ENCODE measurements at places on chromosomes 6 and 20. TPM values are rescaled to one million over a fixed set of nuclear protein-coding genes. Genes with fewer than 3 reads are reported as not detected.

Gene RSPO3
- 4.9 TPM for polyA plus RNA-seq

Gene BICRAL
- polyA plus RNA-seq: 3.1 TPM

Gene RBPJL
- 10.4 TPM for polyA plus RNA-seq

Gene BIRC7
- not detected for polyA plus RNA-seq

GRCh38 chr6:54907355-54907754 lies 60.8 kb downstream of the FAM83B start:
- DNase-seq: no peak

GRCh38 chr6:5174244-5174643 lies 86.5 kb downstream of the LYRM4 start:
- DNase-seq: peak; percentile 75

DNA sequence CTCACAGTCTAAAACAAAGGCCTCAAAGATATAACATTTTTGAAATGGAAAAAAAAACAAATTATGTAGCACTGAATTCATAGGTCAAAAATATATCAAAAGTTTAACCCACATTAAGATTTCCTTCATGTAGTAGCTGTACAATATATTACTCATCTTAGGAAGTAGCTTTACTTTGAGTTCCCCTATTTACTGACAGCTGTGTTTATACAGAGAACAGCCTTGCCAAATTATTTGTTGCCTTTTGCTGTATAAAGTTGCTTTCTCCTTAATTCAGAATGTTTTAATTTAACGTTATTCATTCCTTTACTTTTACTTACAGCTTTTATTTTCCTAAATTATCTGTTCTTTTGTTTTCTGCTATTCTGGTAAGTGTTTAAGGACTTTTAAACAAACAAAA lies 181.0 kb downstream of the COL12A1 start:
- no peak for DNase-seq

GRCh38 chr6:109096208-109096607 lies 901 bp downstream of the CEP57L1 start:
- DNase-seq: no peak

DNA sequence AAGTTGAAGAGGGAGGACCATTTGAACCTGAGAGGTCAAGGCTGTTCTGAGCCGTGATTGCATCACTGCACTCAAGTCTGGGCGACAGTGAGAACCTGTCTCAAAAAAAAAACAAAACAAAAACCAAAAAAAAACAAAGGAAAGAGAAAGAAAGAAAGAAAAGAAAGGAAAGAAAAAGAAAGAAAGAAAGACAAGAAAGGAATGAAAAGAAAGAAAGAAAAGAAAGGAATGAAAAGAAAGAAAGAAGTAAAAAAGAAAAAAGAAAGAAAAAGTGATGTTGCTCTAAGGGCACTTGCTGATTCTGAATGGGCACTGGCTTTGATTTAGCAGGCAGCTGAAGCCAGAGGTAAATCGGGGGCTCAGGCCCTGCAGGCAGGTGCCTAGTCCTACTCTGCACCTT lies 161.0 kb downstream of the MCHR2 start:
- DNase-seq: no peak

GRCh38 chr6:47086051-47086770 lies 44.1 kb upstream of the ADGRF1 start:
- DNase-seq: no peak

- no peak for DNase-seq
Measured at GRCh38 chr20:62133864-62134263, 9.3 kb downstream of the PSMA7 start.

- no peak for DNase-seq
Measured at GRCh38 chr6:113626475-113626874, 230.7 kb upstream of the MARCKS start.

DNA sequence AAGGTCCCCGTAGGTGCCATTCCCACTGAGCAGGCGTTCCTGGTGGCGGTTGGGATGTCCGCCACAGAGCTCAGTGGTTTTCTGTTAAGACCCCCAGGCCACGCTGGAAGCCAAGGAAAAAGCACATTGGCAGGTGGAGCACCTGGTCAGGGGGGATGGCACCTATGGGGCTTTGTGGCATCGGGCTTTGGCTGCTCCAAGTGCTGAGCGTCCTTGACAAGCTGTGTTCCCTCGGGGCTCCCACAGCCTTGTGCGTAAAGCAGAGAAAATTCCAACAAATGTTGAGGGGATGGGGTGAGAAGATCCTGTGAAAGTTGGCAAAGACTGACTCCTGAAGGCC lies 135.4 kb downstream of the JPH2 start:
- DNase-seq: peak; percentile 7

DNA sequence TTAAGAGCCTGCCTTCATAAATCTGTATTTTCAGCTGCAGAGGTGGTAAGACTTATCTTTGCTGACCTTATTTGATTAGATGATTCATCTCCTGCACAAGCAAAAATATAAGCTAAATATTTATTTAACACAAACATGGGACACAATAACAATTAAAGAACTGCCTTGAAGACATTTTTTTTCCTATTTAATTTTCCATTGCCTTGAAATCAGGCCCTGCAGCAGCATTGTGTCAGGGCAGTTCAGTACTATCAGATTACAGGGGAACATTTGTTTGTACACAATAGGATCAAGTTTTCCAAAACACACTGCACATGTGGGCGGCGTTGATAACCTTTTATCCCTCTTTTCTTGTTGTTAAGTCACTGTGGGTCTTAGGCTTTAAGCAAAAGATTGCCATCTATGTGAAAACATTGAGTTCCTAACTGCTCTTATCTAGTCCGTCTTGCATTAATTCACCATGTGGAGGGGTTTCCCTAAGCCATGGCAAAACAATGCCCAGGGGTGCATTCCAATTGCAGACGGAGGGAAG lies 7.4 kb downstream of the ADGRF5 start:
- no peak for DNase-seq

DNA sequence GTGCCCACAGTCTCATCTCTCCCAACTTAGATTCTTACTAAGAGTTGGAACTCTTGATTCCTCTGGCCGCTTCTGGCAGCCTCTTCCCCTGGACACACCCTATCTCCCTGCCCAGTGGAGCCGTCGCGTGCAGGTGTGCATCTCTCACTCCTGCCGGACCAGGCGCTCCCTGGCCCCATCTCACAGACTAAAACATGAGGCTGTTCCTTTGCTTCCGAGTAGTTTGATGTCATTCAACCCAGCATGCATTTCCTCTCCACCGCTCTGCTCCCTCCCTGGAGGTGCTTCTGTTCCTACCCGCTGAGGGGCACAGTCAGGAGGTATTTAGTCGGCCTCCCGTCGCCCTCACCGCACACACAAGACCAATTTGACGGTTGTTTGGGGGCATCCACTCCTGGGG lies 228.0 kb upstream of the QKI start:
- no peak for DNase-seq

Measured in stomach (tissue), 19 donors.